ENCODE measurements at places on chromosomes 1 and 21.
A peak's percentile ranks its signal among the peaks of the same experiment; 100 is the strongest.

GRCh38 chr21:28253961-28254360 is 738.7 kb downstream of the LTN1 start:
- DNase-seq = no peak

DNA sequence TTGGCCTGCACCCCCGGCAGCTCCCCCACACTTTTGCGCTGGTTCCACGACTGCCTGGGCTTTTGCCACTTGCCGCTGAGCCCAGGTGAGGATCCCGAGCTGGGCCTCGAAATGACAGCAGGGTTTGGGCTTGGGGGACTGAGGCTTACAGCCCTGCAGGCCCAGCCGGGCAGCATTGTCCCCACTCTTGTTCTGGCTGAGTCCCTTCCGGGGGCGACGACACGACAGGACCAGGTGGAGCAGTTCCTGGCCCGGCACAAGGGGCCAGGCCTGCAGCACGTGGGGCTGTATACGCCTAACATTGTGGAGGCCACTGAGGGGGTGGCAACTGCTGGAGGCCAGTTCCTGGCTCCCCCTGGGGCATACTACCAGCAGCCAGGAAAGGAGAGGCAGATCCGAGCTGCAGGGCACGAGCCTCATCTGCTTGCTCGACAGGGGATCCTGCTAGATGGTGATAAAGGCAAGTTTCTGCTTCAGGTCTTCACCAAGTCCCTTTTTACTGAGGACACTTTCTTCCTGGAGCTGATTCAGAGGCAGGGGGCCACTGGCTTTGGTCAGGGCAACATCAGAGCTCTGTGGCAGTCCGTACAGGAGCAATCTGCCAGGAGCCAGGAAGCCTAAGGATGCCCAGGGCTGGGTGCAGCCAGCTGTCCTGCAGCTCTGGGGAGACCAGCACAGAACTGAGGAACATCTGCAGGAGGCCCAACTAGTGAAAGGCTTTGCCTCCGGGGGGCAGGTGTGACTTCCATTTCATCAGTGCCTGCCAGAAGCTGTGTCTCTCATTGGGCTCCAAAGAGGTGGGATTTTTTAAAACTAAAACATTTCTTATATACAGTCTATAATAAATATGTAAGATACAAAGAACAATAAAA is 1.2 kb downstream of the HPDL start:
- DNase-seq = no peak

DNA sequence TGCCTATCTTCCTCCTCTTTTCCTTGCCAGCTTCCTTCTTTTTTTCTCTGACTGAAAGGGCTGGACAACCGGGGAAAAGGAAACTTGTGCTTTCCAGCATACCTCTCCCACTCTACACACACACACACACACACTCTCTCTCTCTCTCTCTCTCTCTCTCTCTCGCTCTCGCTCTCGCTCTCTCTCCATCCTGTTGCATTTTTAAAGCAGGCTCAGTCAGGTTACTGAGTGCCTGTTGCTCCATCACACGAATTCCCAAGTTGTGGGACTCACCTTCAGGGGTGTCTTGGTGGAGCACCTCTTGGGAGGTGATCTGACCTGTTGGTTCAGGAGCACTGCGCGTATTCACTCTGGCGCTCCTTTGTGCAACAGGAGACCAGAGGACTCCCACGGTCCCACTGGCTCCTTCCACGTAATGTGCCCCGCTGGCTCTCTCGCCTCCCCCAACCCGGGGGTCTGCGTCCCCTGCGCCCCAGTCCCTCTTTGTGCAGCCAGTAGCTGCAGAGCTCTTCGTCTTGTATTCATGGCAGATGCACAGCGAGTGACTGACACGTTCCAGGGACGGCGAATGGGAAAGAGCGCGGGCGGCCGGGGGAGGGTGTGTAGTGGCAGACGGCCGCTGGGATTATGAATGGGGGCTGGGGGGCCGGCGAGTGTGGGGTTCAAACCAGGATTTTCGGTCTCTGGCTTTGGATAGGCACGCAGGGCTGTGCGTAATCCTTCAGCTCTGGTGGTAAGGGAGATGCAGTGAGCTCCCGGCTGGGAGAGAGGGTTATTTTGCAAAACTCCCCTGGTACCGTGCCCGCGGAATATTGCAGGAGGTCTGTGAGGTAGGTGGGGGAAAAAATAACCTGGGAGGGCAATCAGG is 660 bp upstream of the PDE4B start:
- DNase-seq = no peak

- no peak for DNase-seq
Measured at GRCh38 chr1:36846357-36846756, 188.0 kb downstream of the GRIK3 start.

DNA sequence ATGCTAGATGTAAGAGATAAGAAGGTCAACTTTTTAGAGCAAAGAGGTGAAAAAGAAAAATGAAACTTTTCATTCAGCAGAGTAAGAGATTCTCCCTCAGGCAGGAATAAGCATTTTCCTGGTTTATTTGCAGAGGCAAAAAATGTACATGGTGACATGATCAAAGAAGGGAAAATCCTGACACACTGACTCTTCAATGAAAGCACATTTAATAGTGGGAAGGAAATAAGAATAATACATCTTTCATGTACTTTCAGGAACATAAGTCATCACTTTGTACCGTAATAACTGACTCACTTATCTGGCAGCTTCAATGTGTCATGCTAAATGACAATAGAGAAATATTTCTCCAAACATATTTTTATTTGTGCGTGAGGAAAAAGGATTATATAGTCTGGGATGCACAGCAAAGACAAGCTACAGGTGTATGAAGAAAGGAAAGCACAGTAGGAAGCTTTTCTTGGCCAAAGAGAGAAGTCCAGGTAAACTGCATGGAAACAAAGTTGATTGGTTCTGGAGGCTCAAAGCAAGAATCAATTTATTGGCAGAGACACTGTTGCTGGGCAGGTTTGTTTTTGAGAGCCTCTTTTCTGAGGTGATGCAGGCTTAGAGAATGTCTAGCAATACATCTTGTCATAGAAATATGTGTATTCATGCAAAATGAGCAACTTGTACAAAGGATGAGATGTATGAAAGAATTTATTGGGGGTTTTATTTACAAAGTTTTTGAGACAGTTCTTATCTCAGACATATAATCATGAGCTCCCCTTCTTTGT is 1409.0 kb downstream of the PLA2G4A start:
- no peak for DNase-seq

GRCh38 chr21:45582128-45582527 is 39.9 kb upstream of the SLC19A1 start:
- no peak for DNase-seq

DNA sequence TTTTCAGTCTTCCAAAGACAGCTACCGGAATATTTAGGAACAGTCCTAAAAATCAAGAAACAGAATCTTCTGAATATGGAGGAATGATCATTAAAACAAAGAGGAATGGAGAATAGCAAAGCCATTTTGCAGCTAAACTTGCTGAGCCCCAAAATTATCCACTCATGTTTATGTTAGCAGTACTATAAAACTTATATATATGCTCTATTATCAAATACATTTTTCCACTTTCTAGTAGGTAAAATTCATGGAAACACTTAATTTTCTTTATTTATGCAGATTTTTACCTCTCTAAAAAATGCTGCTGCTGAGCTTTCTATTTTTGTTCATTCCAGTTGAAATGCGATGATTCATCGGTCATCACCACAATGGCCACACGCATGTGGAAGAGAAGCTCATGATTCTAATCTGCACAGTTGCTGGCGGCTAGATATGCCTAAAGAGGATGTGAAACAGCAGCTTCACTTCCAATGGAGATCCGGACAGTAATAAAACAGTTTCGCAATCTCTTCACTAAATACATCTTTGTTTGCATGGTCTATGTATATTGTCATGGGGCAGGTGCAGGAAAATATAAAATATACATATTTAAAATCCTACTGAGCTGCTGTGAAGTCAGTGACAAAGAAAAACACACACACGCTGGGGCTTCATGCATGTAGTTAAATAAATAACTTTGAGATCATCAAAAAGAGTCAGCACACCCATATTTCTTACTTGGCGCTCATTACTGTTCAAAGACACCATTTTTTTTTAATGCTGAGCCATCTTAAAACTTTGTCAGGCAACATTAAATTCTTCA is 292.2 kb downstream of the SMYD3 start:
- DNase-seq = no peak

- no peak for DNase-seq
Measured at GRCh38 chr1:160097151-160097910, 1.1 kb downstream of the IGSF8 start.

DNA sequence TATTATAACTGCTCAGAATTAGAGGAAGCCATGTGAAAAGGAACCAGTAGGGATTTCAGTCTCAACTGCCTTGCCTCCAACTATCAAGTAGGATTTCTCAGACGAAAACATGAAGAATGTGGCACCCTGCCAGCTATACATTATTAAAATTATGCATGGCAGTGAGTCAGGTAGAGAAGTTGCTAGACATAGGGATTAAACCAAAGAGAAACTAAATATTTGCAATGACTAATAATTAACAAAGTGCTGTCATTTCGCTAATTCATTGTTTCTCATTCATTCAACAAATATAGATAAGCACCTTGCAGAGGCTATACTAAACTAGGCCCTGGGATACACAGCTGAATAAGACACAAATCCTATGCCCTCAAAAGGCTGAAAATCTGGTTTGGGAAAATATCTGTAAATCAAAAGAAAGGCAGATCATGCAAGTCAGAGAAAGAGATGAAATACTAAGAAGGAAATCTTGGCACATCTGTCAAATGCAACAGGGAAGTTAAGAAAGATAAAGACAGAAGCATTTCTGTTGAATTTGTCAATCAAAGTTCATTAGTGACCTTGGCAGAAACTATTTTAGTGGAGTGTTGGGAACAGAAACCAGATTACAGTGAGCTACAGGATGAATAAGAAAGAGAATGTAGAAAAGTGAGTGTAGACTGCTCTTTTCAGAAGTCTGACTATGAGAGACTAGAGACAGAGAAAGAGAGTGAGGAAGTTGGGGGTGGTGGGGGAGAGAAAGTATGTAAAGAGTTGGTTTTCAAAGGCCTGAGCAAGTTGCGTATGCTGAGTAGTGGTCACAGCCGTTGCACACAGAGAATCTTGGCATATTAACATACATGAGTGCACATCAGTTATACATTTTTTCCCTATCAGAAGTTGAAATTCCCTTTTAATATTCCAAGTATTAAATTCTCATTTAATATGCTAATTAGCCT is 14.7 kb upstream of the NBPF11 start:
- no peak for DNase-seq

GRCh38 chr1:115906627-115907026 is 65.7 kb upstream of the NHLH2 start:
- no peak for DNase-seq

DNA sequence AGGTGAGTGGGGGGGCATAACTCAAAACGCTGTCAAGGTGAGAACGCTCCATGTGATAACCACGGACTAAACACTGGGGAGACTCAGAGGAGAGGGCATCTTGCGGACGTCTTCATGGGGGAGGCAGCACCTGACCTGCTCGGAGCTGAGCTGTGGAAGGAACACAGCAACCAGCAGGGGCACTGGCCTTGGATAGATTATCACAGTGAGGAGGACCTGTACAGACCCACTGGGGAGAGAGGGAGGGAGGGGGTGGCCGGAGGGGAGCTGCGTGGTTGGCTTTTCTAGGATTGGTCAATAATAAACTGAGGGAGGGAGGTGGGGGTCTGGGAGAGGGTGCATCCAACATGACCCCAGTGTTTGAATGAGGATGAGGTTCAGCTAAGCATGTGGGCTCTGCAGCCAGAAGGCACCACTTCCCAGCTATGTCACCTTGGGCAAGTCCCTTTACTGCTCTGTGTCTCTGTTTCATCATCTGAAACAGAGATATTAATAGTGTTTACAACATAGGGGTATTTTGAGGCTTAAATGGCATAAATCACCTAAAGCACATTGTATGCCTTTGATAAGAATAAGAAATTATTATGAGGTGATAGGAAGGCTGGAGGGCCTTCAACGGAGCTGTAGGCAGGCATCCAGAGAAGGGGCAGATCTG is 123.3 kb downstream of the GRIK3 start:
- no peak for DNase-seq

- DNase-seq = no peak
Measured at GRCh38 chr1:152630596-152630995, 7.7 kb upstream of the LCE3A start.

GRCh38 chr1:13869172-13869797 is 169.3 kb downstream of the PRDM2 start:
- DNase-seq = no peak

DNA sequence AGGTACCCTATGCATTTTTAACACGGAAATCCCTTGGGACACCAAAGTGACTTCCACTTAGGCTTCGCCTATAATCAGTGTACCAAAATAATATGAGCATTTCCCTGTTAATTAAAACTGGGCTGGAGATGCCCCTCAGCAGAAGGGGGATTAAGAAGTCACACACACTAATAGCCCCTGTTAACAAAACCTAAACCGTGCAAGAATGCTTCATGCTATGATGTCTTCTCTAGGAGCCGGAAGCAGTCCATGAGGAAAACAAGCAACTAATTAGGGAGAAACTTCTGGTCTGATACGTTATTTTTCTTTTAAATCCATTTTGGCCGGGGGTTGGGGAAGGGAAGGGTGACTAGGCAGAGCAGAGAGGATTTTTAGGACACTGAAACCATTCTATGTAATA is 123.4 kb downstream of the ESRRG start:
- no peak for DNase-seq

- DNase-seq = peak; percentile 40
Measured at GRCh38 chr1:184974056-184974836, at the start of gene NIBAN1. Gene NIBAN1 (minus strand): TSS chr1:184974508. CDS start chr1:184974356, 152 bp downstream.

Measured in activated CD4-positive, alpha-beta T cell treated with anti-CD3 and anti-CD28 coated beads for 24 hours (primary cell).